Fibroblast of skin of back (primary cell): ENCODE measurements at places on chromosomes 4 and X.

GRCh38 chr4:154490583-154491340, 837 bp downstream of the DCHS2 start:
- DNase-seq = no peak

DNA sequence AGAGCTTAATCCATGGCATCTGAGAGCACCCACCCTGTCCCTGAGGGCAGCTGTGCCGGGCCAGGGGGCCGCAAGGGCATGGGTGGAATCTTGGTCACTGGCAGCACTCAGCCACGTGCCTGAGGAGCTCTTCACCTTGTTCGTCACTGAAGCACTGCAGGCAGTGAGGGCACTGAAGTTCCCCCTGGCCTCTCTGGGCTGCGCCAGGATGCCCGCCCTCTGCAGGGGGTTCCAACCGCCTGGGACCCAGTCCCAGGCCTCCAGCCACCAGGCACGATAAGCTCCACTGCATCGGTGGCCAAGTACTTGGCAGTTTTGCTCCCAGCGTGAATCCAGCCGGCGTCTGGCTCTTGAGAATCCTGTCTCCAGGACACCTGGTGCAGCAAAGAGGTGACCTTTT, 96.4 kb upstream of the MED14 start:
- DNase-seq = no peak

GRCh38 chr4:8167291-8167690, 8.7 kb upstream of the ABLIM2 start:
- no peak for DNase-seq

GRCh38 chr4:8545439-8545765, 34.8 kb upstream of the GPR78 start:
- no peak for DNase-seq

DNA sequence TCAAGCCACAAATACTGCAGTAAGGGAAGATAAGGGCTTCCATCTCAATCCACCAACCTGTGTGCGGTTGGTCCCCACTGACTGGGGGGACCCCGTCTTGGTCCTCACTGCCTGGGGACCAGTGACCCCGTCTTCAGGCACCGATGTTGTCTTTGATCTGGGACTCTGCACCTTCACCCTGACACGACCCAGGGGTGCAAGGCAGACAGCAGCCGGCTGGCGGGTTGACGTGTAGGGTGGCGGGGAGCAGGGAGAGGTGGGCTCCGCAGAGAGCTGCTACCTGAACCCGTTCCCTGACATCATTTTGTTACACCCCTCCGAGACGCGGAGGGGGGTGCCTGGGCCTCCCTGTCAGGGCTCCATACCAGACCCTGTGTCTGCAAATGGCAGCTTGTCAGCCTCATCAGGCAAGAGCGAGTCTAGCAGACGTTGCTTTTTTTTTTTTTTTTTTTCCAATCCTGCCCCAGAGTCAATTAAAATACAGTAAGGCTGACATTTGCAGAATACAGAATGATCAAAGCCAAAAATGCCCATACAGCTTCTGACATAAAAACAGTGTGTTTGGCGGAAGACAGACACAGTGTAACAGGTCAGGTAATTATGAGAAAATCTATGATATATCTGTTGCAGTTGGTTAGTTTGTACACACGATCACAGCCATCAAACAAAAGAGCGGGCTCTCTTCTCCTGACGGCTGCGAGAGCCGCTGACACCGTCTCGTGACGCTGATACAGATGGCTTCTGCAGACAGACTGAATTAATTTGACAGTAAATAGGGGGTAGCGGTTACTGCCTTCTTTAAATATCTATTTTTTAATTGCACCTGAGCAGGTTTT, 118.6 kb downstream of the CRLF2 start:
- DNase-seq = no peak

DNA sequence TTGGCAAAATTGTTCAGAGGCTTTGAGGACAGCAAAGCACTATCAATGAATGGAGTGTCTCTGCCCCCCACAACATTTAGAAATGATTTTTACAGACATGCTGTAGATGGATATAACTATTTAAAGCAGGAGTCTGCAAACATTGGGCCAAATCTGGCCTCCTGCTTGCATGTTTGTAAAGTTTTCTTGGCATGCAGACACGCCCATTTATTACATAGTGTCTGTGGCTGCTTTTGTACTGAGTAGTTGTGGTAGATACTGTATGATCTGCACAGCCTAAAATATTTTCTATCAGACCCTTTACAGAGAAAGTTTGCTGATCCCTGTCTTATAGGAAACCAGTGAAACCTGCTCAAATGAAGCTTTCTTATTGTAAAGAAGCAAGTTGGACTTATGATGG, 45.5 kb upstream of the PHEX start:
- peak; percentile 42 for DNase-seq

DNA sequence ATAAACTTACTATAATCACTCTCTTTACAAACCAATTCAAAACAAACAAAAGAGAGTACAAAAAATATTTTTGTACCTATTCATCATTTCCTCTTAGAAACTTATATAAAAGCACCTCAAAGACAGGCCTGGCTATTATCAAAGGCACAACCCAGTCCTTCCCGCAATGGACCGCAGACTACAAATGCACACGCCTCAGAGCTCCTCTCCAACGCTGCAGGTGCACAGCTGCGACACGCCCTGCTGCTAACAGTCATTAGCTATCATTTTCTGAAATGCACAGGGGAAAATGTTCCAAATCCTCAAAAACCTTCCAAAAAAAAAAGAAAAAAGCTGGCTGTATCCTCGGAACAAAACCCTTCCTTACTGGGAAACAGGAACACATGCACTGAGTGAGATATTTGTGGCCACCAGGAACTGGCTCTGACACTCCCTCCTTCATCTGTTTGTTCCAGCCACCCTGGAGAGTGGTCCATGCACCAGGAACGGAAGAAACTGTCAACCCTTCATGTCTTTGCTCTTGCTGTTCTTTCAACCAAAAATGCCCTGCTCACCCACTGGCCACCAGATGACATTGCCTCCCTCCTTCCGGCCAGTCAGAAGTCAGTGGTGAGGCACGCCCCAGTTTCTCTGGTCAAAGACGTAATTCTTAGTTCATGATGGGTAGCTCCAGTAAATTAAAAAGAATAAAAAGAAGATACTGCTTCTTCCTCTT, 16.7 kb downstream of the IRF2 start:
- DNase-seq = peak; percentile 27

GRCh38 chr4:89957046-89957926, 62.6 kb downstream of the MMRN1 start:
- no peak for DNase-seq

DNA sequence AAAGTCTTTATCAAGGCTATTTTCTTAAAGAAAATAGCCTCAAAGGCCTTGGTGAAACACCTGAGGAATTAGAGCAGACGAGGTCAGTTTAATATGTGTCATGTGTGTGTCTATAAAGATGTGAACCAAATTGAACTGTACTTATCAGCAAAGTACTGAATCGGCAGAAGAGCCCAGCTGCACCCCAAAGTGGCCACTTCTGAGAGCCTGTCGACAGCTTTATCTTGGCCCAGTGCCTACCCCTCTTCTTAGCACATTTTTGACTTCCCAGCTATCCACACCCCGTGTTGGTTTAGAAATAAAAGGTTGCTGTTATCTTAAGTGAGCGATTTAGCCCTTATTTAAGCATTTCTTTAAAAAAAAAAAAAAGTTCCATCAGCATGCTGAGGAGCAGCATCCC, 329.7 kb downstream of the FBXW7 start:
- no peak for DNase-seq

DNA sequence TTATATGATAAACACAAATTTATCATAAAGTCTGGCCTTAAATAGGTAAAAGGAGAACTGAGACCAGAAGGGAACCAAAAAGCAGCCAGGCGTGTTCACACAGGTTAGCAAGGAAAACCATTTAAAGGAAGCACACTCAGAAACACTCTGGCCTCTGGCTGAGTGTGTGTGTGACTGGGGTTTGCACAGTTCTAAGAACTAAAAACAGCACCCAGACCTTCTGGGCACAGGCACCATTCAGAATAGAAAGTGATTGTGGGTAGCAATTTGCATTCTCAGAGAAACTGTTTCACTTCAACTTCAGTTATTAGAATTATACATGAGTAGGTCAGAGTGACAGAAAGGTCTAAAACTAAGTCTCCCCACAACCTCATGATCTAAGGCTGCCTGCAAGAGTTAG, 10.0 kb downstream of the GPR82 start:
- DNase-seq = no peak

GRCh38 chr4:154960476-154960875, 179.4 kb downstream of the RBM46 start:
- DNase-seq = no peak

- DNase-seq = no peak
Measured at GRCh38 chr4:1813915-1814314, 20.8 kb downstream of the FGFR3 start.

DNA sequence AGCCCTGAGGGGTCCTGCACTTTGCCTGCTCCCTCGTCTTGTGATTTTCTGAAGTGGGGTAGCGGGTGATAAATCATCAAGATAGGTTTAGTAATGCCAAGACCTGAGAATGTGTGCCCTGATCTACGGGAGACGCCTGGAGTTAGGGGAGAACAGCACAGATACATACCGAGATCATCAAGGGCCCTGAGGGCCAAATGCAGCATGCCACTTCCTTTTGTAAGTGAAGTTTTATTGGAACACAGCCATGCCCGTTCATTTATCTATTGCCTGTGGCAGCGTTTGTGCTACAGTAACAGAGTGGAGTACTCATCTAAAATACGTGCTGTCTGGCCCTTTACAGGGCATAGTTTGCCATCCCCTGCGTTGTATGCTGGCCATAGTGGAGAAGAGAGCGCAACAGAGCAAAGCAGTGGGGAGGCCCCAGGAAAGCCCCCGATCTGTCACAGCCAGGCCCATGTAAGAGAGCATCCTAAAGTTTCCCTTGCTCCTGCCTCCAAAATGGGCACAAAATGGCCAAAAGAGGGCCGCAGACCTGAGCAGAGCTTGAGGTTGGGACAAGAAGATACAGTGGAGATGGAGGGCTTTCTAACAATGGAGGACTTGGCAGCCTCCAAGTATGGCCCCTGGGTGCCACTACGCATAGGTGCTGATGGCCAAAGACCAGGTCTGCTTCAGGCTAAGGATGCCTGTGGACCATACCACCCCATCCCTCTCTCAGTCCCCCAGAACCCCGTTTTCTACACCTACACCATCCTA, 167.0 kb downstream of the SMIM20 start:
- DNase-seq = no peak

GRCh38 chrX:153854702-153855101, 24.4 kb upstream of the PDZD4 start:
- DNase-seq = no peak

DNA sequence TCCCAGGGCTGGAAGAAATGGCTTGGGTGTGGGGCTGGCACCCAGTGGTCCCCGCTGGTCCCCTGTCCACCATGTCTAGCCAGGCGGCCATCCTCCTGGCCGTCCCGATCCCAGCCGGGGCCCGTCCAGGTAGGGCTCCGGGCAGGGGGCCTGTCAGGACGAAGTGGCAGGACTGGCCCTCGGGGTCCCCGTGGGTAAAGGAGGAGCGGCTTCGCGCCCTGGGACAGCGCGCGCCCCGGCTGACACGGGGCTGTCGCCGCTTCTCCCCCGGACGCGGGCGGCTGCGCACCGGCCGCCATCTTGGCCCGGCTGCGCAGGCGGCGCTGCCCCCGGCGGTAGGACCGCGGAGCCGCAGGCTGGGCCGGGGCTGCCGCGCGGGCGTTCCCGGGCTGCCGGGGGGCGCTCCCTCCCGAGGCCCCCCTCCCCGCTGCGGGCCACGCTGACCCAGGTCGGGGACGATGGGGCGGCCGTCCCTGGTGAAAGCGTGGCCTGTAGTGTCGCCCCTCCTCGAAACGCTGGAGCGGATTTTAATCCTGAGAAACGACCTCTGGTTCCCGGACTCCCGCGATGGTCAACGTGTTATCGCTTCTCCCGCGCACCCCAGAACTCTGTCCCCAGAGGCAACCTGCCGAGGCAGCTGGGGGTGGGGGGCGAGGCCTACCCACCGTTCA, 60.4 kb upstream of the BCOR start:
- DNase-seq = no peak

DNA sequence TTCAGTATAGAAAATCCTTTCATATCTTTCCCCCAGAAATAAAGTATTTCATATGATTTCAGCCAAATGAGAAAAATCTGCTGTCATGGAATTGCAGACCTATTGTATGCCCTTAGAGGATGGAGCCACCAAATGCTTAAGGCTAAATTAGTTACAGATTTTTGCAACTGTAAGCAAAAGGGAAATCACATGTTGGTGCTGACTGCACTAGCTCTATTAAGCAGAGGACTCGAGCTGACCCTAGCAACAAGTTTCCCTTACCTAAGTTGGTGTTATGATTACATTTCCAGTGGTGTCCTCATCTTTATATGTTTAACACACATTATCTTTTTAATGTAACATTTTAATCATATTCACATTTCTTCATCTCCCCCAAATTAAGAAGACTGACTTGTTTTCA, 58.3 kb upstream of the DOCK11 start:
- no peak for DNase-seq

DNA sequence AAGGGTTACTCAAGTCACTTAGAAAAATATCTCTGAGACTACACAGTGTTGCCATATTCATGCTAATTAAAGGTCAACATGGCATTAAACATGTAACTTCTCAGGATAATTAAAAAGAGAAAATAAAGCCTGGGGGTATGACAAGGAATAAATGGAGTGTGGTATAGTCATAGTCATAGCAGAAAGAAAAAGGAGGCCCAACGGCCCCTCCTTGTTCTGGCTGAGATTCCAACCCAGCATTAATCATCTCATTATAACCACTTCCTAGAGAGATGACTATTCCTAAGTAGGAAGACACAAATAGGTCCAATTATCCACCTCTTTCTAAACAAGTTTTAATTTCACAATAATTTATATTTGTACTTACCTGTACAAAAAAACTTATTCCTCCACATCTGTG, 778.4 kb upstream of the AADAT start:
- peak; percentile 12 for DNase-seq

GRCh38 chrX:310621-311155, 7.9 kb downstream of the GTPBP6 start:
- DNase-seq = no peak

GRCh38 chr4:2194496-2194895, 47.4 kb downstream of the HAUS3 start:
- no peak for DNase-seq

DNA sequence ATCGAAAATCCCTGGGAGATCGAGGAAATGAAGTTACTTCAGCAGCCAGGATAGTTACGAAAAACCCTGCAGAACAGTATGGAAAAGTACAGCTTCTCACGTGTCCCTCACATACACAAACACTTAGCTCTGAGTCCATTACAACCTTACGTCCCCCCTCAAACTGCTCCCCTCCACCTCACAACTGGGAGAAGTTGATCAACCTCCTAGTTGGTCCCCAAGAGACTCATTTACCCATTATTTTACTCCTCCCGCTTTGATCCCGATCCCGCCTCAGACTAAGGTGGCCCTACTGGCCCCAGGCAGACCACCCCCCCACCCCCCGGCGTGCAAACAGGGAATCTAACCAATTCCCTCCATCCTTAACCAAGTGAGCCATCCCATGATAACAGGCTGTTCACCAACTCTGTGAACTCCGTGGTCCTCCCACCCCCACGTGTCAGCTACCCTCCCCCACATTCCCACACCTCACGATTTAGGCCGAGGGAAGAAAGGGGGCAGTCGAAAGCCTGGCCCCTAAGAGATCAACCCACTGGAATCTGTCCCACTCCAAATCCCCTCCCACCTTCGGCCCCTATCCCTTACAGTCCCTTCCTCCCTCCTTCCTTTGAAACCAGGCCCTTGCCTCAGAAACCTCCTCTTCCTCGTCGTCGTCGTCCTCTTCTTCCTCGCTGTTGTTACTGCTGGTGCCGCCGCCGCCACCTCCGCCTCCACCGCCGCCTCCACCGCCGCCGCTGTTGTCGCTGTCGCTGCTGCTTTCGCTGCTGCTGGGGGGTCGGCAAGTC, 755 bp downstream of the ANKRD17 start:
- DNase-seq = peak; percentile 38

GRCh38 chr4:146855761-146856160, 89.9 kb downstream of the TTC29 start:
- DNase-seq = no peak

- no peak for DNase-seq
Measured at GRCh38 chrX:44731160-44731559, 112.7 kb upstream of the DUSP21 start.
